ENCODE measurements at places on chromosomes 11 and 22.

- peak; percentile 13 for DNase-seq
Observed at GRCh38 chr11:41612415-41612814, 153.0 kb upstream of the LRRC4C start.

DNA sequence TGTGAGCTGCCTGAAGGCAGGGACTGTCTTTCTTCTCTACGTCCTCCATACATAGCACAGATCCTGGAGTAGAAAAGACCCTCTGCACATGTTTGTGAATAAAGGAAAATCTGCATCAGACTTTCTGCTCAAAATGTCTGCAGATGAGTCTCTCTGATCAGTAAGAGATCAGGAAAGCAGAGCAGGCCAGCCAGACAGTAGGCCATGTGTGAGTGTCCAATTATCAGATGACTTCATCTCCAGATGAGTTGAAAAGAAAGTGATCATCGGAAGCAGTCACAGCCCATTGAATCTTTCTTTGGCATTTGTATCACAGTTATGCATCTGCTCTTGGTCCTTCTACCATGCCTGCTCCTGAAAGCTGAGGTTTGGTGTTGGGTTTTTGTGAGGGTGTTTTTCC, 298.7 kb upstream of the NCAM1 start:
- no peak for DNase-seq

DNA sequence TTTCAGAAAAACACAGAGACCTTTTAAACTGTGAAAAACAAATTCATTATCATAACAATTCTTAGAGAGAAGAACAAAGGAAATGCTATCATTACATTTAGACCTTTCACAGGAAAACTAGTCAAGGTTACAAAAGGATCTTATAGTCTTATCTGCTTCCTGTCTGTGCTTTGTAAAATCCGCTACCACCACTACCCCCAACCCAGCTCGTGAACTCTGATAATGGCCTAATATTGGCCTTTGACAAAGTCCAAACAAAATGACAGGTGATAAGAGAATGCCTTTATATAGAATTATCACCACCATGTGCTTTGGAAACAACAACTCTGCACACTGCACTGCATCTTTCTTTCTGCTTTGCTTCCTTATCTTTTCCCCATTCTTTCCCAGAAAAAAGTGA, 272.5 kb downstream of the SBF2 start:
- DNase-seq: no peak

- DNase-seq: no peak
Observed at GRCh38 chr22:19775496-19776325, 15.1 kb downstream of the TBX1 start.

GRCh38 chr22:17749605-17750395, 24.5 kb downstream of the BID start:
- no peak for DNase-seq
